ENCODE measurements at places on chromosomes 13 and 19.

DNA sequence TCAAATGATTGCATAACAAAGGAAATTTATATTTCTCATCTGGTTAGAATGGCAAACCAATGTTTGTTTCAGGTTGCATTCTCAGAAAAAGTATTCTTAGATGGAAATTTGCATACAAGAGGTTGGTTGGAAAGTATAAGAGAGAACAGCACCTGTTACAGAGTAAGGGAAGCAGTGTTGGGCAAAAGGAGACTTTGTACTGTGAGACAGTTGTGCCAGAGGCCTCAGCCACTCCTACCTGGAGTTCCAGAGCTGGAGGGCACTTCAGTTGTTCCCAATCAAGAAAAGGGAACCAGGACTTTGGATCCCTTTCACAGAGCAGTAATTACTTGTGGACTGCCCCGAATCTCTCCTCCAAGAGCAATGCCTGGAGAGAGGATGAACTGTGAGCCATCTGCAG lies 81.8 kb downstream of the SPRY2 start:
- DNase-seq, result no peak

DNA sequence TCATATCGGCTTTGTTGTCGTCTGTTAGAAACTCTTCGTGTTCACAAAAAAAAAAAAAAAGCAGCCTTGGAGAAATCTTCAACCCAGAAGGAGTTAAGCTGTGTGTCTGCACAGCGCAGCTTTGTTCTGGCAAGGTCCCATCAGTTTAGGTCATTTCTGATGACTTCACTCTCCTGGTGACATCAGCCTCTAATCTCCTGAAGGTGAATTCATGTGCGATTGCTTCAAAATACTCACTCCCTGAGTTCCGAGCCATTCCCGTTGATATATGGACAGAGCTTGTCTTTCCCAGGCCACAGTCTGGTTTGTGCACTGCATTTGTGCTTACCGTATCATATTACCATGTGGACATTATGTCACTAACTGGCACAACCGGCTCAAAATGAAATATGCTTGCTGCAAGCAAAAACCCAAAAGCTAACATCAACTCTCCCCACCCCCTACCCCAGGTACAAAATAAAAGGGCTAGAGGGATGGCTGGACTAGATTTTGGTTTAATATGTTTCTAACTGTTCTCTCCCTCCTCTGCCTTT lies 342.4 kb downstream of the KCNRG start:
- DNase-seq, result peak; percentile 25

GRCh38 chr13:31946091-31946770 lies 85.3 kb upstream of the FRY start:
- no peak for DNase-seq

- DNase-seq, result no peak
These were observed 28.1 kb downstream of the ZNF20 start for GRCh38 chr19:12111943-12112637.

DNA sequence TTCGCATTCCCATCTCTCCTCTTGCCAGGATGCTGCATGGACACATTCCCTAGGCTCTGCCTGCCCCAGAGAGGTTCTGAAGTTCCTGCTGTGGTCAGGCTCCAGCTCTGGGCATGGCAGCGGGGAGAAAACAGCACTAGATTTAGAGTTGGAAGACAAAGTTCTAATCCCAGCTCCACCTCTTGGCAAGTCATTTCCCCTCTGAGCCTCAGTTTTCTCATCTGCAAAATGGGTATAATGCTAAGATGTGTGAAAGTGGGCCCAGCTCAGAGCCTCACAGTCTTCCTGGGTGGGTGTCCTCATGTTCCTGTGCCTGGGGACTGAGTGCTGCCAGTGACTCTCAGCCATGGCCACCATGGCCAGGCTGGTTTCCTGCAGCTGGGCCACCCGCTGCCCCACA lies 9.6 kb downstream of the PEPD start:
- DNase-seq, result no peak

GRCh38 chr13:33276570-33276969 lies 9.0 kb downstream of the STARD13 start:
- no peak for DNase-seq

DNA sequence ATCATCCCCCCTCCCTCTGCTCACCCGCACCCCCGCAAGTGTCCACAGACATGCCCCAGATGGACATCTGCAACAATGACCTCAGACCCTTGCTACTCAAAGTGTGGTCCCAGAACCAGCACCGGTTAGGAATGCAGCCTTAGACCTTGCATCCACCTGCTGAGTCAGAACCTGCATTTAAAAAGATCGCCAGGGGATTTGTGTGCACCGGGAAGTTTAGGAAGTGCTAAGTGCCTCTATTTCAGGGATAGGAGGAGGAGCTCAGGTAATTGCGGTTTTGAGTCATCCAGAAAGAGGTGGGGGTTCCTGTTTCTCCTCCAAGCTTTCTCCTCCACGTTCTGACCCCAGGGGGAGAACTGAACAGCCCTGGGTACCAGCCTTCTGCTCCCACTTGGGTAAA lies 46.2 kb downstream of the CACNA1A start:
- no peak for DNase-seq

DNA sequence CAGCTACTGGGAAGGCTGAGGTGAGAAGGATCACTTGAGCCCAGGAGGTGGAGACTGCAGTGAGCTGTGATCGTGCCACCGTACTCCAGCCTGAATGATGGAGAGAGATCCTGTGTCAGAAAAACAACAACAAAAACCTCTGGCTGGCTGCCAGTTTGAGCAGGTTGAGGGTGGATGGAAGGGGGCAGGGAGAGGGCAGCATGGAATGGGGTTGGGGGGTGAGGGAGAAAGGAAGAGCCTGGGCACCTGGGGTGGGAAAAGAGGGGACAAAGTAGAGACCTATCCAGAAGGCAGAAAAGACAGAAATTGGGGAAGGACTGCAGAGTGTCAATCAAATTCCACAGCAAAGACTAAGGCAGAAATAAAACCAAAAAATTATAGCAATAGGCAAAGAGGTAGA lies 4.7 kb downstream of the SLC1A5 start:
- DNase-seq, result no peak

DNA sequence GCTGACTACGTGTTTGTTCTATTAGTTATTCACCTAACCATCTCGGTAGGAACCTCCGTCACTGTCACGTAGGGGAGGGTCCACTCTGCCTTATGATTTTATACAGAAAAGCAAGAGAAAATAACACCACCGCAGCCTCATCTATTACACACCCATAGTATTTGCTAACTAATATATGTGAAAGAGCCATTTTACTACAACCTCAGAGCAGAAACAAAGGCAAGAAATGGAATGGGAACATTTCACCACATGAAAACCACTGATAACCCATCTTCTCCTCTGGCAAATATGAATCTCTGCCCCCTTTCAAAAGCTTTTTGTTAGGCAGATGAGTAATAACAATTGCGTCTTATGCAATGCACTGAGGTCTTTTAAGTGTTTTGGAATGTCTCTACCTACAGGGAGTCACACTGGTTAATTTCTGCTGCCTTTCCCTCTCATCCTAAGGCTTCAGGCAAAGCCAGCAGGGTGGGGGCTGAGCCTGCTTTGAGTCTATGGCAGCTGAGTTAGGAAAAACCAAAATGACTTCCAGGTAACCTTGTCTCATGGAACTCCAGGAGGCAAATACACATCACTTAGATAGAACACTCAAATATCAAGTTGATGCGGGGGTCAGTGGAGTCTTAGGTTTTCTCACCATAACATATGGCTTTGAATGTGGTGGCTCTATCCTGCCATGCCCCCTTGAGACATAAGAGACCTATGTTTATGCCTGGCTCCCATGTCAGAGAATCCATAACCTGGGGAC lies 15.0 kb downstream of the TSHZ3 start:
- no peak for DNase-seq

Data from tibial nerve (tissue), 4 donors.